ENCODE measurements at places on chromosomes 16 and 17. TPM values are rescaled to one million over a fixed set of nuclear protein-coding genes. Genes with fewer than 3 reads are reported as not detected.

The SLC22A31 gene
- total RNA-seq = 0.06 TPM

The SOX8 gene
- 5.7 TPM for total RNA-seq

The KRT27 gene
- total RNA-seq = not detected

The SEPTIN1 gene
- total RNA-seq = 0.17 TPM

The CEMP1 gene
- not detected for total RNA-seq

The KRT28 gene
- total RNA-seq = not detected

The NGFR gene
- total RNA-seq = 40.2 TPM

The C16orf89 gene
- not detected for total RNA-seq

The ANKRD13B gene
- total RNA-seq = 7.8 TPM

The JPH3 gene
- not detected for total RNA-seq

The YWHAE gene
- total RNA-seq = 722 TPM

The CSF3 gene
- total RNA-seq = 6.7 TPM

The CFAP97D1 gene
- under 0.01 TPM for total RNA-seq

The NPIPB5 gene
- total RNA-seq = 16.0 TPM

The MYH11 gene
- under 0.01 TPM for total RNA-seq

The PROCA1 gene
- total RNA-seq = 2.4 TPM

The ABCC6 gene
- total RNA-seq = not detected

The TBX2 gene
- 7.5 TPM for total RNA-seq

The C16orf74 gene
- total RNA-seq = not detected

The MOSMO gene
- 17.2 TPM for total RNA-seq

The SDK2 gene
- total RNA-seq = under 0.01 TPM

The PARN gene
- total RNA-seq = 29.8 TPM

The UTS2R gene
- 0.11 TPM for total RNA-seq

The ZNF750 gene
- not detected for total RNA-seq

The CMTM1 gene
- 3.7 TPM for total RNA-seq

The CACNA1H gene
- total RNA-seq = not detected

The IRX6 gene
- not detected for total RNA-seq

The GPR139 gene
- total RNA-seq = not detected

The TEX14 gene
- total RNA-seq = not detected

The HOXB7 gene
- 37.3 TPM for total RNA-seq

The SRCIN1 gene
- not detected for total RNA-seq

The PRCD gene
- 0.86 TPM for total RNA-seq

The KRT16 gene
- not detected for total RNA-seq

The TMC7 gene
- total RNA-seq = 2.8 TPM

Measured in LHCN-M2 (cell line).